Stimulated activated CD8-positive, alpha-beta memory T cell treated with anti-CD3 and anti-CD28 coated beads, Interleukin-2, amount 100 ng/mL, for 48 hours (primary cell): ENCODE measurements at places on chromosomes 1 and 21.
A peak's percentile ranks its signal among the peaks of the same experiment; 100 is the strongest.

DNA sequence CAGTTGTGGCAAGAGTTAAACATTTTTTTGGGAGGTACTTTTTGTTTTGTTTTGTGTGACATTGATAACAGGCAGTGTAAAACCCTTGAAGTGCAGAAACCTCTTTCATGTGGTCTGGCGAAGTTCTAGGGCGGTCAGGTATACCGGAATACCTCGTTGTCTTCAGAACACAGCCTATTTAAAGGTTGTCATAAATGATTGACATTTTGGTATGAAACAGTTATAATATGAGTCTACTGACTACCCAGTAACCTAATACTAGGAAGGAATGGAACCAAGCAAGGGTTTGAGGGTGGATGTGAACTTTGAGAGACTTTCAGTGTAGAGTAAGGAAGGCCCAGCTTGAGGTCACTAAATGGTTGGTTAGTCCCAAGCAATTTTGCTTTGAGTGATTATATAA, 40.5 kb downstream of the PATJ start:
- DNase-seq, result peak; percentile 14

- DNase-seq, result peak; percentile 33
These were observed 34.1 kb downstream of the BMP8A start for GRCh38 chr1:39525366-39526165.

DNA sequence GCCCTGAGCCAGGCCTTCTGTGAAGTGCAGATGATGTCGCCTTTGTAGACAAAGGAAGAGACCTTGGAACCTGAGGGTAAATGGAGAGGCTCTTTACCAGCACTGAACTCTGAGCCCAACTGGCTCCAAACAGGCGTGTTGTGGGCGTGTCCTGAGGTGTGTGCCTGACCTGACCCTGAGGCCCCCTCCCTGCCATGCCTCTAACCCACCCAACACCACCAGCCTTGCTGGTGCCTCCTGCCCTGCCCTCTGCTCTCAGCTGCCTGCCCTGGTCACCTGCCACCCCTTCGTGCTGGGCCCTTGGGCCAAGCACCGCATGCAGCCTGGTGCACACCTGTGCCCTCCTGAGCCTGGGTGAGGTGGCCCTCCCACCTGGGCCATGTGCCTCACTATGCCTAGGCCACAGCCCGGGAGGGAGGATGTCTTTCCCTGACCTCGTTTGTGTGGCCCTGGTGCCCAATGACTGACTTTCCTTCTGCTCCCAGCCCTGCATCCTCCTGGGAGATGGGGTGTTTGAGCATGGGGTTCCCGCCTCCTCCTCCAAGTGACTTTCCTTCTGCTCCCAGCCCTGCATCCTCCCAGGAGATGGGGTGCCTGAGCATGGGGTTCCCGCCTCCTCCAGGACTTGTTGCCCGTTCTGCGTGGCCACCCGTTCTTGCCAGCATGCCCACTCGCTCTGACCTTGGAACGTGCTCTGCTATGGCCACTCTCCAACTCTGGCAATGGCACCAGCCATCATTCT, 157.0 kb downstream of the PCBP3 start:
- no peak for DNase-seq

GRCh38 chr1:244302876-244303609, 148.7 kb downstream of the ADSS2 start:
- DNase-seq, result no peak

DNA sequence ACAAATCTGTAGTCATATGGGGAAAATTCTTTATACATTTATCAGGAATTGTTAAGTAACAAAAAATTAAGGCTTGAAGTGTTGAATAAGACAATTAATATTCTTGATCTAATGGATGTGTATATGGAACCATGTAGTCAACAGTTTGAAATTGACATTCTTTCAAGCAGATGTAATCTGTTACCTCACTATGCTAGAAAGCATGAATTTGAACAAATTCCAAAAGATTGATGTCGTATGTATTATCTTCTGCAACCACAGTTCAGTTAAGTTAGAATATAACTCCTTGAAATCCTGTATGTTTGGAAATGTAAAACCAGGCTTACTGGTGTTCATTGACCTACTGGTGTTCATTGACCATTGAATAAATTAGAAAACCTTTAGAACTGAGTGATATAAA, 16.1 kb downstream of the CCDC18 start:
- DNase-seq, result no peak

- DNase-seq, result no peak
These were observed 52.2 kb downstream of the NENF start for GRCh38 chr1:212484701-212485570.

- DNase-seq, result no peak
These were observed 84.1 kb downstream of the MAB21L3 start for GRCh38 chr1:116195077-116195868.

GRCh38 chr1:192512426-192513162, 63.0 kb upstream of the RGS1 start:
- DNase-seq, result no peak

GRCh38 chr1:61141288-61142042, 59.1 kb downstream of the NFIA start:
- no peak for DNase-seq

- no peak for DNase-seq
These were observed 443.0 kb downstream of the SIPA1L2 start for GRCh38 chr1:232186931-232187330.

DNA sequence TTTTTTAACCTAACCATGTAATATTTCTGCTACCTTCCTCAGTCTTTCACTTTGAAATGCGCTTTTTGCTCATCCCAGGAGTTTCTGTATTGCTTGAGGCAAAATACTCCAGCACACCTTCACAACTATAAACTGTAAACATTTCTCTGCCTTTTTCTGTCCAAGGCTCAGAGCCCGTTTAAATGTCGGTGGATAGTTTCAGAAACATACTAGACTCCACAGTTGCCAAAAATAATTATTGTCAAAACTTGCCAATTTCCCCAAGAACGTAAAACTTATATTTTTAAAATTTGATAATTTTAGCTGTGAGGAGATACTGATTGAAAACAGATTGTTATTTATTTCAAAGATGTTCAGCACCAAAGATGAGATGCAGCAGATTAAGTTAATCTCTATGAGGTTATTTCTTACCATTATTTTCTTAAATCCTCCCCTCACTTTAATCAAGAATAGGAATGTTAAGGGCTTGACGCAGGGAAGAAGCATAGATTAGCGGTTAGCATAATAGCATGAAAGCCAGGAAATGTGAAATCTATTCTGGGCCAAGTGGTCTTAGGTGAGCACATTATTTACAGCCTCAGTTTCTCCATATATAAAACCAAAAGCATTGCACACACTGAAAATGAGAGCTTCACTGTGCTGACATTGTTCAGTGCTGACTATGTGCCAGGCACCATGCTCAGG, 91.5 kb upstream of the ESRRG start:
- no peak for DNase-seq

DNA sequence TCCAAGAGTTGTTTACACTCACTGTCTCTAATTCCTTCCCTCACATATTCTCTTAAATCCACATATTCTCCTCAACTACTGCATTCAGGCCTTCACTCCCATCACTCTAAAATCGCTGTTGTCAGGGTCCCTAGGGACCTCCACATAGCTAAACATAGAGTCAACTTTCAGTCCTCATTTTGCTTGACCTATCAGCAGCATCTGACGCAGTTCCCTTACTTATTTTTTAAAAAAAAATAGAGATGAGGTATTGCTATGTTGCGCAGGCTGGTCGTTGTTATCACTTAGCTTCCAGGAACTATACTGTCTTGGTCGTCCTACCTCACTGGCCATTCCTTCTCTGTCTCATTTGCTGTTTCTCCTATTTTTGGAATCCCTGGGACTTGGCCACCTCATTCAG, 11.7 kb upstream of the PLEKHO1 start:
- no peak for DNase-seq

DNA sequence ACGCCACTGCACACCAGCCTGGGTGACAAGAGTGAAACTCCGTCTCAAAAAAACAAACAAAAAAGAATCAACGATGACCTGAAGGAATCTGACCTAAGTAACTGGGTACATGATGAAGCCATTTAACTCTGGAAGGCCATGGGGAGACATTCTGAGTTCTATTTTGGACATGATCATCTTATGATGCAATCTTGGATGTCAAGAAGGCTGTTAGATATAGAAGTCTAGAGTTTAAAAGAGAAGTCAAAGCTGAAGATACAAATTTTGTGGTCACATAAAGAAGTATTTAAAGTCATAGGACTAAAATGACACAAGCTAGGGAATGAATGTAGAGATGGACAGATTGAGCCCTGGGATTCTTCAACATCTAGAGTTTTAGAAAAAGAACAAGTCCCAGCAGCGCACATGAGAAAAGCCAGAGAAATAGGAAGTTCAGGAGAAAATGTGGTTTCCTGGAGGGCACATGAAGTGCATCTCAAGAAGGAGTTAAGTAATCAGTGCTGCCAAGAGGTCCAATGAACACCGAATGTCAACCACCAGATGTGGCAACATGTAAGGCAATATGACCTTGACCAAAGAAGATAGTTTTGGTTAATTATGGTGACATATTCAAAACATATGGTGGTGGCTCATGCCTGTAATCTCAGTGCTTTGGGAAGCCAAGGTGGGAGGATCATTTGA, 26.8 kb downstream of the ELK4 start:
- DNase-seq, result no peak

DNA sequence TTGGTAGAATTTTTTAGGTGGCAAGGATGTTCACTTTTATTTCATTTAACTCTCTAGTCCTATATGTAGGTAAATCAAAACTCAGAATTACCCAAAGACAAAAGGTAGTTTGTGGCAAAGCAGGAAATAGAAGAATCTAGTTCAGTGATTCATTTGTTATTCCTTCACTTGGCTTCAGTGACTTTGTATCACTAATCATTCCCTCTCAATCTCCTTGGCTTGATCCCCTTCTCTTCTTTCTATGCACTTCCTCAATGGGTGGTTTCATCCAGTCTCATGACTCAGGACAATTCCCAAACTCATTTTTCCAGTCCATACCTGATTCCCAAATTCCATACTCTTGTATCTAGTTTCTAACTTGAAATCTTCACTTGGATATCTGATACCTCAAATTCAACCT, 64.9 kb downstream of the PRKACB start:
- DNase-seq, result no peak

- DNase-seq, result no peak
These were observed 2.1 kb downstream of the RYR2 start for GRCh38 chr1:237043846-237044636.

GRCh38 chr1:61692155-61692800, 32.7 kb downstream of the TM2D1 start:
- DNase-seq, result no peak

DNA sequence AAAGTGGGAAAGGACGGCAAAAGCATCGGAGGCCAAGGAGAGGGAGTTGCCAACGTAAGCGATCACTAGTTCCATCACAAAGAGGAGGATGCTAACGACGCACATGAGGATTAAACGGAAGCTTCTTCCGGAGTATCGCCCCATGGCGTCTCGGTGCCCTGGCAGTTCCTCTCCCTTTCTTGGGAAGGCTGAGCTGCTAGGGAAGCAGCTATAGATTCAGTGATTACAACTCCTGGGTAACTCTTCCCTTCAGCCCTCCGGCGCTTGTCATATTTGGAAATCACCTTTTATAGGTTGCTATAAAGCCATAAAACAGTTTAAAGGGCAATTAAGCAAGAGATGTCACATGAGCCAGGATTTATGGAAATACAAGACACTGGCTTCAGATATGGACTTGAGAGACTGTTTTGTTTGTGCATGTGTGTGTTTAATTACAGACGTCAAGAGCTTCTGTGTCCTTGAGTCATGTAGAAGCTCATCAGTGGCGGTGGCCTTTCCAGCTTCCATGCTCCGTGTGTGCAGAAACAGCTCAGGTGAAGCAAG, 30.6 kb upstream of the SLC30A10 start:
- DNase-seq, result no peak

GRCh38 chr1:3828391-3828790, 28.6 kb downstream of the CEP104 start:
- no peak for DNase-seq

- no peak for DNase-seq
These were observed 28.6 kb downstream of the ZNF644 start for GRCh38 chr1:90993245-90993644.

DNA sequence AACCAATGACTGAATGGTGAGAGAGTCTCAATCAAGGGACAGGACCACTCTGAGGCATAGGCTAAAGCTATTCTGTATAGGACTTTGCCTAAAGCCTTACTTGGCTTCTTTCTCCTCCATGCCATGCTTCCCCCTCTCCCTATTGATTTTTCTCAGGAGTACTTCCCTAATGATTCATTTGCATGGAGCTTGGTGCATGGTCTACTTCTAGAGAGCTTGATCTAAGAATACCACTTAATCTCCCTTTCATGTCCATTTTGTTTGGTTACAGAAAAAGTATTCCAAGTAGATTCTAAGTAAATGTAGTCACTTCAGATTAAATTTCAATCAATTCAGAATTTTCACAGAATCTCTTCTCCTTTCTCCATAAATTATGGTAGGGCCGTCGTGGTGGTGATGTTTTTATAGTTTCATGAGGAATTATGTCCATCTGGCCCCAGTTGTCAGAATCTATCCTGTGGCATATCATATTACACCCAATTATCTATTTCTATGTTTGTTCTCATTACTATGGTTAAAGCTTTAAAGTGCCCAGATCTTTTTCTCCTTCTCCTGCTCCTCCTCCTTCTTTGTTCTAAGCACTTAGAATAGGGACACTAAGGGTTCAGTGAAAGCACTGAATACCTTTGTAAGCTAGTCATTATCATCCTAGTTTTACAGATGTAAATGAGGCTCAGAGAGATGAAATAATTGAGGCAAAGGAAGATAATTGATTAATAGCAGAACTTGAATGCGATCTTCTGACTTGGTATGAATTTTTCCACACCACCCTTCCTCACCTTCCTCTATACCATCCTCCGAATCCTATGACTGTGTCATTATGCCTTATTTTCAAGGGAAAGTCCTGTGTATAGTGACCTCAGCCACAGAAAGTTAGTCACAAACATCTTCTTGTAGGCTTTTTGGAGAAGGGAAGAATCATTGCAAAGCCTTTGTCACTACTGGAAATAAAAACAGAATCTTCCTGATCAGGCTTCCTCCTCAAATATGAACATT, 85.6 kb upstream of the ZRANB2 start:
- no peak for DNase-seq

- no peak for DNase-seq
These were observed 13.0 kb upstream of the PADI1 start for GRCh38 chr1:17191990-17192242.

DNA sequence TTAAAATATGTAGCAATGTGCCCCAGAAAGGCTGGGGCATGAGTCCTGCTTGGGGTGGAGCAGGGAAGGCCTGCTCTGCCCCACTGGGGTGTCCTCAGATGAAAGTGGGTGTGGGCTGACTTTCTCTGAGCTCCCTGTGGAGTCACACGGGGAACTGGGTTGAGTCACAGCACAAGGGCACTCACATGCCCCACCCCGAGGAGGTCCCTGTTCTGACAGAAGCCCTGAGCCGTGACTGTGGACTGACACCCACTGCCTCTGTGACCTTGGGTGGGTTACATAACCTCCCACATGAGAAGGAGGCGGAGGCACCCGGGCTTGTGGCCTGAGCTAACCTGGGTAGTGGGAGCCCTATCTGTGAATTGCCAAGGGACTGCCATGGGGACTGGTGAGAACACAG, 52.5 kb upstream of the TINAGL1 start:
- no peak for DNase-seq

DNA sequence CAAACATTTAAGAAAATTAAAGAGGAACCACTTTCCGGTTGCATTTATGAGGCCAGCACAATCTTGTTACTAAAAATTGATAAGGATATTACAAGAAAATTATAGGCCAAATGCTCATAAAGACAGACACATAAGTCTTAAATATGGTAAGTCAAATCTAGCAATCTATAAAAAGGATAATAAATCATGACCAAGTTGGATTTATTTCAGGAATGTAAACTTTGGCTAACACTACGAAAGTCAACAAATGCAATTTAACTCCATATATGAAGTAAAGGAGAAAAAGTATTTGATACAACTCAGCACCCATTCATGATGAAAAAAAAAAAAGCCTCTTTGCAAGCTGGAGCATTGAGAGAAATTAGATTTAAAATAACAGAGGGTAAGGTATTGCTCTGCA, 6.3 kb downstream of the HHAT start:
- no peak for DNase-seq
